ENCODE measurements at places on chromosomes 16 and 17. TPM values are rescaled to one million over a fixed set of nuclear protein-coding genes. Genes with fewer than 3 reads are reported as not detected.

Gene RNF135
- total RNA-seq, result 26.4 TPM

Gene REXO5
- 4.7 TPM for total RNA-seq

Gene FTSJ3
- 55.3 TPM for total RNA-seq

Gene UTS2R
- not detected for total RNA-seq

Gene SEPTIN12
- total RNA-seq, result not detected

Gene FKBP10
- 98.5 TPM for total RNA-seq

Gene SDR42E1
- 1.3 TPM for total RNA-seq

Gene OR3A2
- total RNA-seq, result not detected

Gene PFN1
- total RNA-seq, result 3,046 TPM

Gene ZNF629
- 17.8 TPM for total RNA-seq

Gene NEK8
- total RNA-seq, result 5.0 TPM

Gene ST6GALNAC2
- total RNA-seq, result 0.98 TPM

Gene AANAT
- total RNA-seq, result 0.34 TPM

Gene SMTNL2
- total RNA-seq, result 1.3 TPM

Gene MT4
- total RNA-seq, result not detected

Gene SLC4A1
- not detected for total RNA-seq

Gene JUP
- total RNA-seq, result 119 TPM

Gene CPPED1
- total RNA-seq, result 25.1 TPM

Gene SOST
- not detected for total RNA-seq

Gene PROCA1
- total RNA-seq, result 1.1 TPM

Gene TBC1D3H
- not detected for total RNA-seq

Gene KRT31
- total RNA-seq, result not detected

Gene TRPV3
- total RNA-seq, result 0.30 TPM

Gene MGAT5B
- 19.9 TPM for total RNA-seq

Gene TSPAN10
- total RNA-seq, result 4.3 TPM

Gene WFDC1
- total RNA-seq, result not detected

Gene ADORA2B
- 8.6 TPM for total RNA-seq

Gene CIBAR2
- not detected for total RNA-seq

Gene CMTM2
- total RNA-seq, result not detected

Gene APOH
- total RNA-seq, result 5.4 TPM

Gene TMIGD1
- total RNA-seq, result not detected

Gene KRTAP4-4
- total RNA-seq, result not detected

Gene C16orf89
- not detected for total RNA-seq

Gene SPNS2
- 9.5 TPM for total RNA-seq

Gene CCL16
- total RNA-seq, result not detected
